Kidney (tissue), 22 donors: ENCODE measurements at places on chromosomes 2 and 18. TPM values are rescaled to one million over a fixed set of nuclear protein-coding genes. Genes with fewer than 3 reads are reported as not detected.

DNA sequence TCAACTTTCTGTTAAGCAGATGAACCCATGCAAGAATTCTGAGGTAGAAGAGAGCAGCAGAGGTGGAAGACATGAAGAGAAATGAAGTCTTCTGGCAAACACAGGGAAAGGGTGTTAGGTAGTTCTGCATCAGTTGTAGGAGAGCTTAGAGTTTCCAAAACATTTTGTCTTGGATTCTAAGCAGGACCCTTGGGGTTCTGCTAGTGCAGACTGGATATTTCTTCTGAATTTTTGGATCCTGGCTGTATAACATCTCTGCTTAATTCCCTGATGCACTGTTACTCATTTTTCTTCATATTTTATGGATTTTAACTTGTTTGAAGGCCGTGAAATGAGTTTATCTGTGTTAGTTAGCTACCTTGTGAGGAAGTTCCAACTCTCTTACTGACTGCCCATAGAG, 208.7 kb upstream of the SLC35G4 start:
- H3K4me3 ChIP-seq: no peak overlapping the region
- no peaks in the 10 kb centered on the region for H3K36me3 ChIP-seq
- H3K27me3 ChIP-seq: no peaks in the 10 kb centered on the region
- H3K27ac ChIP-seq: no peak overlapping the region

- DNase-seq: no peak
- no peaks in the 10 kb centered on the region for H3K27me3 ChIP-seq
- H3K4me1 ChIP-seq: peaks cover 3% of the 10 kb centered on the region
- no peak overlapping the region for H3K27ac ChIP-seq
- H3K4me3 ChIP-seq: no peak overlapping the region
Observed at GRCh38 chr2:111662771-111663470, 221.1 kb downstream of the ANAPC1 start.

DNA sequence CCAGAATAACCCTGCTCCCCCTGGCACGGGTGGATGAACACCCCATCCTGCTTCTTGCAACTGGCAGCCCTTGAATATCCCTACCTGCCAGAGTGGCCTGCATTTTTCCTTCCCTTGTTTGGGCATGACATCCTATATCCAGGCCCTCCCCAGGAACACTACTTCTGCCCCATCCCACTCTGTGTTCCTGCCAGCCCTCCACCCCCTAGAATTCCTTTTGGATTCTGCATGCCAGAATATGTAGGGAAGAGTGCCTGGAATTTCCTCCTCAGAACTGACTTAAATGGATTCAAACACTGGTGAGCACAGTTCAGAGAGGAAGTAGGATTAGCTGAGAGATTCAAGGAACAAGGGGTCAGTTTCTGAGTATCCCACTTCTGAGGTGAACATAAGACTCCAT, 123.5 kb upstream of the PELI1 start:
- no peak for DNase-seq
- no peaks in the 10 kb centered on the region for H3K36me3 ChIP-seq
- no peaks in the 10 kb centered on the region for H3K27me3 ChIP-seq

Gene CCDC74B
- total RNA-seq: 4.5 TPM

Gene MBOAT2
- 28.6 TPM for total RNA-seq

DNA sequence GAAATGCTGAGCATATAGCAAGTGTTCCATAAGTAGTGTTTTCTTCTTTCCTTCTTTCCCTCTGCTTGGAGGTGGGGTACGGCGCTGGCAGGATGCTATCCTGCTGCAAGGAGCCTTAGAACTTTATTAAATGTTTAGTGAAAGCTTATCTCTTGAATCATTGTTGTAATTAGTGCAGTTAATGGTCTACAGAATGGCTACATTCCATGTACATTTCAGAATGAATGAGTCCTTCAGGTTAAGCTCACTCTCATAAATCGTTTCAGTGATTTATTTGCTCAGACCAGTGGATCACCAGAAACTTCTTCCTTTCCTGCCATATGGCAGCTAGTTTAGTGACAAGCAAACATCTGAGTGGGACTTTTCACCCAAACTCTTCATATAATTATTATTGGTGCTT, 3.3 kb upstream of the YWHAQ start:
- H3K4me3 ChIP-seq: no peak overlapping the region
- H3K27me3 ChIP-seq: no peaks in the 10 kb centered on the region
- DNase-seq: peak; percentile 71
- H3K36me3 ChIP-seq: no peaks in the 10 kb centered on the region
- H3K4me1 ChIP-seq: no peaks in the 10 kb centered on the region

- no peak for DNase-seq
- no peaks in the 10 kb centered on the region for H3K27me3 ChIP-seq
- no peak overlapping the region for H3K27ac ChIP-seq
- H3K4me3 ChIP-seq: no peak overlapping the region
- H3K4me1 ChIP-seq: no peaks in the 10 kb centered on the region
- no peaks in the 10 kb centered on the region for H3K36me3 ChIP-seq
Observed at GRCh38 chr2:696463-696862, 19.3 kb upstream of the TMEM18 start.
